Fibroblast of lung (primary cell): ENCODE measurements at places on chromosomes 3 and 15. TPM values are rescaled to one million over a fixed set of nuclear protein-coding genes. Genes with fewer than 3 reads are reported as not detected.

DNA sequence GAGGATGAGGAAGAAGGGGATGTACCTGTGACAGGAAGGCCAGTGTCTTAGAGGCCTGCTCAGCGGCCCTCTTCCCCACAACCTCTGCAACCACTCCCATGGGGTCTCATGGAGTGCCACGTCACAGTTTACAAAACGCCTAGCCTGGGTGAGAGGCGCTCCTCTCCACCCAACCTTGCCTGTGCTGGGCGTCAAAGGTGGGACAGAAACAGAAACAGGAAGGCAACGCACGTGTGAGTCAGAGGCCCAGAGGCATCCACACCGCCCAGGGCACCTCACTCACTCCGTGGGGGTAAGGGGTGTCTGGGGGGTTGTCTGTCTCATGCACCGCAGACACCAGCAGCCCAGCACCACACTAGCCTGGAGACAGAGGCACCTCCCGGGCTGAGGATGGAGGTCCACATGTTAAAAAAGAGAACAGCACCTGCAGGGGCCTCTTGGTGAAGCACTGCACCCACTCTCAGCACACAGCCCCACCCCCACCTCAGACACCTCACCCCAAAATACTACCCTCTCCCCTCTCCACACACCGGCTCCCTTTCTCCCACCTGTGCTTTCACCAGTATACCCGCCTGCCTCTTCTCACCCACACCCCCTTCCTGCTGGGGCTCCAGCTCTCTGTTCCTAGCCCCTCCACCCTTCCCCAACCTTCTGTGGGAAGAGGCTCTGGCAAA lies 4.7 kb upstream of the CALML4 start:
- H3K27me3 ChIP-seq, result no peaks in the 10 kb centered on the region
- H3K4me3 ChIP-seq, result no peak overlapping the region
- DNase-seq, result no peak
- no peaks in the 10 kb centered on the region for H3K4me1 ChIP-seq
- peaks cover 2% of the 10 kb centered on the region for H3K36me3 ChIP-seq
- no peak overlapping the region for H3K27ac ChIP-seq

GRCh38 chr3:116390318-116390717 lies 55.0 kb downstream of the LSAMP start:
- H3K27ac ChIP-seq, result no peak overlapping the region
- H3K4me3 ChIP-seq, result no peak overlapping the region
- no peak for DNase-seq
- H3K27me3 ChIP-seq, result no peaks in the 10 kb centered on the region

DNA sequence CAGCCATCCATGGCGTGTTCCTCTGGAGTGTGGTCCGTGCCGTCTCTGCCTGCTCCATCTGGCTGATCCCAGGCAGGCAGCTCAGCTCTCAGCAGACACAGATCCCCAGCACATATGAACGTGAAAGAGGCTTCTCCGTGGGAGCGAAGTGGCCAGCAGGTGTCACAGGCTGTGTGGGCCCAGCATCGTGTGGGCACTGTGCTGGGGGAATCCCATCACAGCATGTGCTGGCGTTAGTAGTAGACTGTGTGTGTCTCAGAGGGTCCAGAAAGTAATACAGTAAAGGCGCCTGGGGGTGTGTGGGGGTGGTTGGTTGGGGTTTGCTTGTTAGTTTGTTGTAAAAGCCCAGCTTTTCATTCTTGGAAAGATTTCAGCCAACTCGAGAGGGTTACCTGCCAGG lies 147.6 kb downstream of the IGF1R start:
- no peak overlapping the region for H3K27ac ChIP-seq
- no peaks in the 10 kb centered on the region for H3K36me3 ChIP-seq
- no peak overlapping the region for H3K4me3 ChIP-seq
- H3K27me3 ChIP-seq, result no peaks in the 10 kb centered on the region
- peaks cover 13% of the 10 kb centered on the region for H3K4me1 ChIP-seq
- DNase-seq, result no peak

GRCh38 chr3:112463250-112463649 lies 36.0 kb downstream of the BTLA start:
- no peaks in the 10 kb centered on the region for H3K27me3 ChIP-seq
- H3K36me3 ChIP-seq, result no peaks in the 10 kb centered on the region
- no peak overlapping the region for H3K4me3 ChIP-seq
- no peak overlapping the region for H3K27ac ChIP-seq
- no peak for DNase-seq
- no peaks in the 10 kb centered on the region for H3K4me1 ChIP-seq

- H3K4me3 ChIP-seq, result peak overlapping the region; percentile 29
- H3K27me3 ChIP-seq, result no peaks in the 10 kb centered on the region
- peak; percentile 98 for DNase-seq
- no peaks in the 10 kb centered on the region for H3K36me3 ChIP-seq
Measured at GRCh38 chr15:59299929-59300617, 72.6 kb downstream of the MYO1E start.

DNA sequence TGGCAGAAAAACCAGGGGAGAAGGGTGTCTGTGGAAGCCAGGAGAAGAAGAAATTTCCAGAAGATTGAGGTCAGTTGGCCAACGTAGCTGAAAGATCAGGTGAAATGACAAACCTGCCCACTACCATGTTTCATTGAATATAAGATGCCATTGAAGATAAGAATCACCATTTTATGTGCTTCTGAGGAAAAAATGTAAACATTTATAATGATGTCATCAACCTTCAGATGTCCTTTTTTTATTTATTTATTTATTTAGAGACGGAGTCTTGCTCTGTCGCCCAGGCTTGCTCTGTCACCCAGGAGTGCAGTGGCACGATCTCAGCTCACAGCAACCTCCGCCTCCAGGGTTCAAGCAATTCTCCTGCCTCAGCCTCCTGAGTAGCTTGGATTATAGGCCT lies 4.9 kb upstream of the PODXL2 start:
- no peak for DNase-seq
- H3K27ac ChIP-seq, result no peak overlapping the region
- no peaks in the 10 kb centered on the region for H3K4me1 ChIP-seq
- peaks cover 13% of the 10 kb centered on the region for H3K27me3 ChIP-seq
- H3K4me3 ChIP-seq, result no peak overlapping the region

- peaks cover 25% of the 10 kb centered on the region for H3K4me1 ChIP-seq
- H3K4me3 ChIP-seq, result no peak overlapping the region
- H3K36me3 ChIP-seq, result no peaks in the 10 kb centered on the region
Measured at GRCh38 chr15:62896969-62897486, 145.5 kb upstream of the TPM1 start.

DNA sequence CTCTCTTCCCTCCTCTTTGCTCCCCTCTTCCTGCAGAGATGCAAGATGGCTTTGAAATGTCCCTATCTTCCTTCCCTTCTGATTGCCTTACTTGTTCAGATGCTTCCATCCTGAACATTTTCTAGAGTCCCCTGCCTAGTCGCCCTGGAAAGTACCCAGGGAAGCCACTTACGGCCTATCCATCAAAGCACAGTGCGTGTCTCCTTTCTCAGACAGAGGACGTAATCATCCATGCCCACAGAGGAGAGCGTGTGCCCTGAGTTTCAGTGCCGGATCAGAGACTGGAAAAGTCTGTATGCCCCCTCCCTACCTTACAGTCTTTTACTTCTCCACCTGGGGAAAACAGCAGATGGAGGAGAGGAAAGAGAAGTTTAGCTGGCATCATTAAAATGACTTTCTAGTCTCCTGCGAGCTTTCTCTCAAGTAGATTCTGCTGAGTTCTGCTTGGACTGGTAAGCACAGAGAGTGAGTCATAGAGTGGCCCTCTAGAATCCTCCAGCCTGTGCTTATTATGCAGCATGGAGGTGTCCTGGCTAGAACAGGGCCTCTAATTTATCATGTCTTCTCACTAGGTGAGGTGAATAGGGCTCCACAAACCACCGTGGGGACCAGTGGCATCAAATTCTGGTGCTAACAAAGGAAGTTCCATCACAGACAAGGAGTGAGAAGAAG lies 114.6 kb downstream of the SLCO3A1 start:
- H3K27ac ChIP-seq, result no peak overlapping the region
- no peaks in the 10 kb centered on the region for H3K27me3 ChIP-seq
- peaks cover 6% of the 10 kb centered on the region for H3K4me1 ChIP-seq
- no peak for DNase-seq

The GRIP2 gene
- 0.10 and 0.87 TPM in 2 replicates for polyA plus RNA-seq

DNA sequence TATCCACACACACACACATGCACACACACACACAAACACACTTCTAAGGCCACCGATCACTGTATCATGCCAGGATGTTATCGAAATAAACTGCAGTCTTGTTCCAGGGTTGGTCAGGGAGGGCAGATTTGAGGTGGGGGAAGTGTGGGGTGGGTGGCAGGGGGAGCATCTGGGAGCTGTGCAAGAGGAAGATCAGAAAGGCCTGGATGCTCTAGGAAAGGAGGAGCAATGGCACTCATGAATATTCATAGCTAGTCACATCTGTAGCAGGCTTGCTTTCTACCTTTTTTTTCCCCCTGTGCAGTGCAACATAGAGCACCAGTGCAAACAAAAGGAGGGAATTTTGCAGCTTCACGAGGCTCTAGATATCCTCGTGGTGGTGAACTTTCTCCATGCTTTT lies 84.9 kb downstream of the MEIS2 start:
- peak overlapping the region; percentile 19 for H3K27ac ChIP-seq
- H3K4me3 ChIP-seq, result no peak overlapping the region
- peak; percentile 48 for DNase-seq
- H3K4me1 ChIP-seq, result peaks cover 6% of the 10 kb centered on the region
- no peaks in the 10 kb centered on the region for H3K27me3 ChIP-seq

DNA sequence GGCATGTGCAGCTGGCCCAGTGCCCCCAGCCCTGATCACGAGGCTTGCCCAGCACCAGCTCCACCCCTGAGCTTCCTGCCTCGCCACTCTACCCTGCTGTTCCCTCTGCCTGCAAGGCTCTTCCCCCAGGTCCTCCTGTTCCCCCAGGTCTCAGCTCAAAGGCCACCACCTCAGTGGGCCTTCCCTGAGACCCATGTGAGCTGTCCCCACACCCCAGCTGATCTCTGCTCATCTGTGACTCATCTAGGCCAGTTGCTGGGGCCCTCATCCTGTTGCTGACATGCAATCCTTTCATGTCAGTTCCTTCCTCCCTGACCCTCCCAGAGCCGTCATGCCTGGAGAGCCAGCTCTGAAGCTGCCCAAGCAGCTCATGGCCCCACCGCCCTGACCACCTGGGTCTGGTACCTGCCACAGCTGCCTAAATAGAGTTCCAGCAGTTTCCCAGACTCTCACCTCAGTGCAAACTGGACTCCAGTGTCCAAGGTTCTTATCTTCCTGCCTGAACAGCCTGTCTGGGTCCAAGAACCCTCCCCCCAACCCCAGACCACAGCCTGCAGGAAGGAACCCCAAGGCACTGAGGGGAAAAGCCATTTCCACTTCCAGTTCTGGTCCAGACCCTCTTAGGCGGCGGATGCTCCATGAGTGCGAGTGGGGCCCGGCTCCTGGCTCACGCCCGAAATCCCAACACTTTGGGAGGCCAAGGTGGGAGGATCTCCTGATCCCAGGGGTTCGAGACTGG lies 116.6 kb upstream of the IQSEC1 start:
- no peaks in the 10 kb centered on the region for H3K36me3 ChIP-seq
- DNase-seq, result peak; percentile 23
- H3K27me3 ChIP-seq, result no peaks in the 10 kb centered on the region

The CMTM7 gene
- polyA plus RNA-seq, result 9.3 and 14.3 TPM in 2 replicates

DNA sequence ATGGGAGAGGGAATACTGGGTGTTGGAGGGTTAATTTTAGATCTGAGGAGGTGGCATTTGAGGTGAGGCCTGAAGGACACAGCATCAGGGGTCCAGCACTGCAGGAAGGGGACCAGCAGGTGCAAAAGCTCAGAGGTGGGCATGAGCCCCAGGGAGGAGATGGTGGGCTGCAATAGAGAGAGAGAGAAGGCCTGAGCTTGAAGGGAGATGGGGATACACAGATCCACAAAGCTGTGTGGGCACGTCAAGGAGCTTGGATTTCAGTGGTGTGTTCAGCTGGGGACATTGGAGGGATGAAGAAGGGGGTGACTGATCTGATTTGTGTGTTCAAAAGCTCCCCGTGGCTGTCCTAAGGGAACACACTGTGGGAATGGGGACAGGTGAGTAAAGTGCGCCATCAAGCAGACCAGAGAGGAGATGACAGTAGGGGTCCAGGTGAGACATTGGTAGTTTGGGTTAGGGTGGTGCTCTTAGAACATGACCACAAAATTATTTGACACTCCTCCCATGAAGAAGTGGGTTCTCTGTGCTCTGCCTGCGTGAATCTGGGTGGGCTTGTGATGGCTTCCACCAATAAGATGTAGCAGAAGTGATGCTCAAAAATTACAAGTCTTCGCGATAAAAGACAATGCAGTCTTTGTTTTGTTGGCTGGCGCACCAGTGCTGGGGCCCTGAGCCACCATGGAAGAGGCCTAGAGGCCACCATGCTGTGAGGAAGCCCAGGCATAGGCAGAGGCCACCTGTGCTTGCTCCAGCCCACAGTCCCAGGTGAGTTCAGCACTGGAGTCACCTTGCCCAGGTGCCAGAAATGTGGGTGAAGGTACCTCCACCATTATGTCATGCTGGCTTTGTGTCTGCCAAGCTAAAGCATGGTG lies 1.9 kb upstream of the WNT7A start:
- no peaks in the 10 kb centered on the region for H3K36me3 ChIP-seq
- no peak overlapping the region for H3K4me3 ChIP-seq
- H3K4me1 ChIP-seq, result no peaks in the 10 kb centered on the region
- no peak for DNase-seq
- no peak overlapping the region for H3K27ac ChIP-seq

DNA sequence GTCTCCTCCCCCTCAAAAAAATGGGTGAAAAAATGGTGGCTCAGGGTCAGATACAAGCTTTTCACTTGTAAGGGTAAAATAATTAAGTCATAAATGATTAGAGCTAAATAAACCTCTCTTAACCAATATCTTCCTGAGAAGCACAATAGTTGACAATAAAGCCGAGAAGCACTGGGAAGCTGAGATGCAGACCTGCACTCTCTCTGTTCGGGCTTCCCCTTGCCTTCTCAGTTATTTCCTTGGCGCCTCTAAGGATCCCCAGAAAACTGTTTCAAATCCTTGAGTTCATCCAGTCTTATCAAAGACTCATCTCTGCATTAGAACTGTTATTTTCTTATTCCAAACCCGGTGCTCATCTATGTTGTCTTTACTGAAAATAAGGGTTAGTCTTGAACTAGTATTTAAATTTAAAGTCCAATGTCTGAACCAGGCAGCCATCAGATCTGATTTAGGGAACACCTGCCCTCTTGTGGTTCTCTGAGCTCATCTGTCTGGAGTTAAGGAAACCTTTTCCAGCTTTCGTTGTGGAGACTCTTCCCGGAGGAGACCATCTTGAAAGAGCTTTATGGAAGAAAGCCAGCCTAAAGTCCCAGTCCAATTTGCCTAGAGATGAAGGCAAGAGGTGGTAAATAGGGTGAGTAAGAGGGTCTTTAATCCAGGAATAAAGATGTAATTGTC lies 256.4 kb upstream of the MCTP2 start:
- H3K27me3 ChIP-seq, result no peaks in the 10 kb centered on the region
- H3K36me3 ChIP-seq, result no peaks in the 10 kb centered on the region
- DNase-seq, result peak; percentile 44
- no peaks in the 10 kb centered on the region for H3K4me1 ChIP-seq
- no peak overlapping the region for H3K4me3 ChIP-seq
- H3K27ac ChIP-seq, result no peak overlapping the region
